ENCODE measurements at places on chromosomes 7 and 10.

DNA sequence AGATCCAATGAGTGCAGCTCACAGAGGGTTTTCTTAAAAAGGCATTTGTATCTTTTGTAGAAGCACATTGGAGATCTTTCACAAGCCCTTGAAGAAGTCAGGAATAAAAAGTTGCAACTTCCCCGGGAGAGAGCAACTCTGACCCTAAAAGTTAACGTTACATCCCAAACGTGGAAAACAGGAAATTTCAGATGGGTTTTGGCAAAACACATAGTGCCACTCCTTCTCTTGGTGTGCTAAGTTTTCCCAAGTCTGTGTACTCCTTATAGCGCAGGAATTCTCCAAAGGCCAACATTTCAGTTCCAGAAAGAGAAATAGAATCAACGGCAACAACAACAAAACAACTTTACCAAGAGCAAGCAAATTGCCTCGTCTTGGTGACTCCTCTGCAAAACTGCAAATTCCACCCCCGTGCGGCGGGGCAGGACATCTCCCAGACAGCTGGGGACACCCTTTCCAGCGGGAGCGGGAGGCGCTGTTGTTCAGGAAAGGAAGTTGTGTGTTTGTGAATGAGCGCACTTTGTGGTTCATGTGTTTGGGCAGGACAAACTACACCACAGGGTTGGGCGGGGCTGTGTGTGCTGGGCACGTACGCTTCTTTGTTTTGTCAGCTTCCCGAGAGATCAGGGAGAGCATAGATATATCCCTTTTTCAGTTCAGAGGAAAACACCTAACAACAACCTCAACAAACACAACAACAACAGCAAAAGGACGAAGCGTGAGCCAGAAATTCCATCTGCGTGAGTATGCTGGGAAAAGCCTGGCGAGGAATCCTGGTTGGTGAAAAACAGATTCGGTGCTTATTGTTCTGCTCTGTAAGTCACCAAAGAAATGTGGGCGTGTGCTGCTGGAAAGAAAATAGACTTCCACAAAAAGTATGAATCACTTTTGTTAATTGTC is 294.7 kb upstream of the PITRM1 start:
- peaks cover 20% of the 10 kb centered on the region for H3K4me1 ChIP-seq
- H3K4me3 ChIP-seq, result no peak overlapping the region
- no peak overlapping the region for H3K27ac ChIP-seq
- no peaks in the 10 kb centered on the region for H3K27me3 ChIP-seq

- peaks cover 29% of the 10 kb centered on the region for H3K27me3 ChIP-seq
- no peak overlapping the region for H3K4me3 ChIP-seq
- H3K36me3 ChIP-seq, result no peaks in the 10 kb centered on the region
- H3K4me1 ChIP-seq, result no peaks in the 10 kb centered on the region
Measured at GRCh38 chr10:71049994-71050393, 161.6 kb upstream of the PCBD1 start.

DNA sequence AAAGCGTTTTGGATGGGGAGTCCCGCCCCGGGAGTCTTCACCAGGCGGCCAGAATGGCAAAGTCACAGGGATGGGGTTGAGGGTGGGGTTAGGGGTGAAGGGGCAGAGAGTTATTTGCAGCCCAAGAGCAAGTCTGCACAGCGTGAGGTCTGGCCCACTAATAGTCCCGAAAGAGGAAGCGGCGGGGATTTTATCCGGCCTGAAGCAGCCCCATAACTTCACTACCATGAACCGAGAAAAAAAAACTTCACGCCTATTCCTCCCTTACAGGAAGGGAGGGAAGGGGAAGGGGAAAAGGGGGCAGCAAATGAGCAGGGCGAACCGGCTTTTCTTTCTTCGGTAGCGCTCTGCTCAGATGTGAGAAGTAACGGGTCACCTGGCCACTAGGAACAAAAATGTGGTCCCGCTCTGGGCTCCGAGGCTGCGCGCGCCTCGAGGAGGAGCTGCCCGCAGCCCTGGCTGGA is 712 bp downstream of the ITPRIP start:
- peak overlapping the region; percentile 88 for H3K27ac ChIP-seq
- peaks cover 52% of the 10 kb centered on the region for H3K4me1 ChIP-seq
- peak overlapping the region; percentile 93 for H3K4me3 ChIP-seq
- DNase-seq, result no peak

- no peak overlapping the region for H3K4me3 ChIP-seq
- no peak for DNase-seq
- no peaks in the 10 kb centered on the region for H3K4me1 ChIP-seq
- H3K27ac ChIP-seq, result no peak overlapping the region
- no peaks in the 10 kb centered on the region for H3K27me3 ChIP-seq
- H3K36me3 ChIP-seq, result peaks cover 61% of the 10 kb centered on the region
Measured at GRCh38 chr7:98225913-98226614, 14.8 kb downstream of the BHLHA15 start.

DNA sequence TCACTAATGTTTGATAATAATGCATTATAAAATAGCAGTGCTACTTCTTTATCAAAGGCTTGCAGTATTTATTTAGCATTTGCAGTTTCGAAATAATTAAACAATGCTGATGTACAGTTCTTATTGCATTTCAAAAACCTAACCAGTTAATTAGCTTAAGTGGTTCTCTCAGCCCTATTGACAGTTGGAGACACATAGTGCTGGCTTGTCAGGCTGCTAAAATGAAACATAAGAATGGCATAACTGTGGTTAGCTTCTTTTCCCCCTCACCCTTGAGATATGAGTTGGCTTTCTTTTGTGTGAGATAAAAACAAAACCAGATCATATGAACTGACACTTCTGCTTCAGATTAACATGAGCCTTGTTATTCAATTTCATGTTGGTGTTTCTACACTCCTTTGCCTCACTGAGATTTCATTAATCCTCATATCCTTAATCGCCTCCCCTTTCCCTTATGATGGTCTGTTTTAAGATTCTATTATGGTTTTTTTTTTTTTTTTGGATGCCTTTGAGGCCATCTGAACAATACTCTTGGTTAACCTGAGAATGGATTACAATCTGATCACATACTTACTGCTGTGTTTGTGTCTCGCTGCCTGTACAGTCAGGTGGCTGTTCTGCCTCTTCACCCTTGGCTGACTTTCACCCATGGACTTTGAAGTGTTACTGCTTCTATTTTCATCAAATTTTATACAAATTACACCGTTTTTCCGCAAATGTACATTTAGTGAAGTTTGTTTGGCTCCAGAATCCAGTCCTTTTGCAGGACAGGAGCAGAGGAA is 108.0 kb downstream of the SDK1 start:
- H3K4me3 ChIP-seq, result no peak overlapping the region
- H3K4me1 ChIP-seq, result peaks cover 8% of the 10 kb centered on the region
- DNase-seq, result no peak

- H3K27ac ChIP-seq, result no peak overlapping the region
- H3K27me3 ChIP-seq, result no peaks in the 10 kb centered on the region
- DNase-seq, result no peak
- H3K4me1 ChIP-seq, result peaks cover 11% of the 10 kb centered on the region
Measured at GRCh38 chr7:104855861-104856260, 158.1 kb upstream of the KMT2E start.

GRCh38 chr7:76072243-76073148 is 24.6 kb downstream of the MDH2 start:
- no peak overlapping the region for H3K4me3 ChIP-seq
- H3K36me3 ChIP-seq, result no peaks in the 10 kb centered on the region

DNA sequence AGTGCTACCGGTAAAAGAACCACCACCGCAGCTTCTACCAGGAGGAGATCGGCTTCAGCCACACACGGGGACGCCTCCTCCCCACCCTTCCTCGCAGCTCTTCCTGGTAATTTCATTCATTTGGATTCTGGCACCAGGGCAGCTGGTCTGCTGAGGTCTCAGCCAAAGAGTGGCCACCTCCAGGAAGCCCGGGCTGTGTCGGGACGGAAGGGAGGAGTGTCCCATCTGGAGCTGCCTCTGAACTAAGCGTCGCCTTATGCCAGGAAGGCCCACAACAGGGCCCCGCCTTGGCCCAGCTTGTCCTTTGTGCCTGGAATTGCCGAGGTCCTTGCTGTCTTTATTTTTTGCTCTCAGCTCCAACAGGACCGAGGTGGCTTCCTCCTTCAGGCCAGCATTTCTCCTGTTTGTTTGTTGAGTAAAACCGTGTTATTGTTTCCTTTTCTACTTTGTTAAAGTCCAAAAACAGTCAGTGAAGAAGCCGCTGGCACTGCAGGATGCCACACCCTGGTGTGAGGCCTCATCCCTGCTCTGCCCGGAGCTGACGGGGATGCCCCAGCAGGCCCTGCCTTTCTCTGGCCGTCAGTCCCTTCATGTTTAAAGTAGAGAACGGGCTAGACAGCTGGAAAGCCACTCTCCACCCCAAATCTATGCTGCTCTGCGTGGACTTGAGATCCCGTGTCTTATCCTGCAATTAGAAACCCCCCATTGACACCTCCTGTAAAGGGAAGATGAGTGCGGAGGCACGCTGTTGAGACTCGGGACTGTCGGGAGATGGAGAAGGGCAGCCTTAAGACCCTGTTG is 24.5 kb upstream of the TTYH3 start:
- H3K4me3 ChIP-seq, result no peak overlapping the region
- no peak overlapping the region for H3K27ac ChIP-seq
- H3K27me3 ChIP-seq, result no peaks in the 10 kb centered on the region
- DNase-seq, result no peak
- H3K36me3 ChIP-seq, result no peaks in the 10 kb centered on the region

DNA sequence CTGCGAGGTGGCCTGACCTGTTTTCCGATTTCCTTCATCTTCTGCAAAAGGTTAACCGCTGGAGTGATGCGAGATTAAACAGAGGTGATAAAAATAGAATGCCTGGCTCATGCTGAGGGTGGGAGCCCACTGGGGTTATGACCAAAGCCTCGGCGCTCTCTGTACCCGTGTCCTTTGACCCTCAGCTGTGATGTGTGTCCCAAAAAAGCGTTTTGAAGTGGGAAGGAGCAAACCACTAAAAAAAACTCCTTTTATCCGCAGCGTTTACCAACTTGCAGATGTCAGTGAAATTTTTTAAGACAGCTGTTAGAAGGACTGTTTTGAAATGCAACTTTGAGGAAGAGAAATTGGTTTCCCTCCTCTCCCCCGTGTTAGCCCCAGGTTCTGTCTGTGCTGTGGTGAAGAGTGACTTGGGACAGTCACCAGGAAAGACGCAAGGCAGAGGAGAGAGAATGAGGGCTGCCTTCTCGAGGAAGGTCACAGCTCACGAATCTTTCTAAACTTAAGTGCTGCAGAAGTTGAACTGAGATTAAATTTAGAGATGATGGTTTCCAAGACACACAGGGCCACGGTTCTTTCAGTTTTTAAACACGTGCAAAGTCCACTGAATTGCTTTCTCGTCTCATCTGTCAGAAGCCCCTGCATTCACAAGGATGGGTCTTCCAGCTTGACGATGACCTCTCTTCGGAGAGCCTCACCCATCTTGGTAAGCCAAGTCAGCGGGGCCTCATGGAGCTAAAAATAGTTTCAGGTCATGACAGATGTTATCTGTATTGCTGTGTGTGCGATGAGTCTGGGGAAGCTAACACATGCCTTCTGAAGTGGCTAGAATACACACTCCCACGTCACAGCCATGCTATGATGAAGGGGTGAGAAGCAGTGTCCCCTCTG is 27.6 kb downstream of the AMZ1 start:
- H3K4me1 ChIP-seq, result peaks cover 31% of the 10 kb centered on the region
- peak overlapping the region; percentile 35 for H3K27ac ChIP-seq
- peaks cover 21% of the 10 kb centered on the region for H3K27me3 ChIP-seq
- peak; percentile 37 for DNase-seq

DNA sequence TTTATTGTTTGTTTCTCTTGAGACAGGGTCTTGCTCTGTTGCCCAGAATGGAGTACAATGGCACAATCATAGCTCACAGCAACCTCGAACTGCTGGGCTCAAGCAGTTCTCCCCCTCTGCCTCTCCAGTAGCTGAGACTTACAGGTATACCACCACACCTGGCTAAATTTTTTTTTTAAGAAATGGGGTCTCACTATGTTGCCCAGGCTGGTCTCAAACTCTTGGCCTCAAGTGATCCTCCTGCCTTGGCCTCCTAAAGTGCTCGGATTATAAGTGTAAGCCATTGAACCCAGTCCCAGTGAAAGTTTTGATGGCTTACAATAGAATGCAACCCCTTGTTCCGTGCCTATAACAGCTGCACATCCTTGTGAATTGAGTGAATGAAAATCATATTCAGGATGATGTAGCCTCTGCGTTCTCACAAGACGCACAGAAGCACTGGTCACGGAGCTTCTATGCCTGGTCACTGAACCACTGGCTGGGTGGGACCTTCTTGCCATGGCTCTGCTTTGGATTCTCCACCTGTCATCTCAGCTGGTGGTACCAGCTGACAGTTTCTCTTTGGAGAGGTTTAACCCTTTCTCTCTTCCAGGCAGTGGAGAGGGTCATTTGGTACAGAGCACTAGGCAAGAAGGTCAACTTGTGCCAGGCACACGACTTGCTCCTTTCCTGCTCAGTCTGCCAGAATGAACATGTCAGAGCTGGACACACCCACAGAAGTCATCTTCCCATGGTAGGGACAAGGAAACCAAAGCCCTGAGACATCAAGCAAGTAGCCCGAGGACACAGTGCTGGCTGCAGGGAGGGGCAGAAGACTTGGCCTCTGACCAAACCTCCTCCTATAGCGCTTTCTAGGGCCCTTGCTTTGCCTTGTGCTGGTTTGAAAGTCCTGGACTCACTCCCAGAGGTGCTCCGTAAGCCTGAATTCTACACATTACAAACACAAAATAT is 89.6 kb downstream of the ATXN7L1 start:
- no peak overlapping the region for H3K4me3 ChIP-seq
- H3K27me3 ChIP-seq, result no peaks in the 10 kb centered on the region
- DNase-seq, result no peak
- H3K27ac ChIP-seq, result no peak overlapping the region

- no peaks in the 10 kb centered on the region for H3K27me3 ChIP-seq
- H3K4me1 ChIP-seq, result no peaks in the 10 kb centered on the region
- H3K4me3 ChIP-seq, result no peak overlapping the region
Measured at GRCh38 chr7:41758321-41758720, 55.4 kb upstream of the INHBA start.
